Stimulated activated CD4-positive, alpha-beta T cell treated with anti-CD3 and anti-CD28 coated beads, Interleukin-1b, Interleukin-23, amount 100 ng/mL, for 1 hour (primary cell): ENCODE measurements at places on chromosomes 7 and 10.
A peak's percentile ranks its signal among the peaks of the same experiment; 100 is the strongest.

DNA sequence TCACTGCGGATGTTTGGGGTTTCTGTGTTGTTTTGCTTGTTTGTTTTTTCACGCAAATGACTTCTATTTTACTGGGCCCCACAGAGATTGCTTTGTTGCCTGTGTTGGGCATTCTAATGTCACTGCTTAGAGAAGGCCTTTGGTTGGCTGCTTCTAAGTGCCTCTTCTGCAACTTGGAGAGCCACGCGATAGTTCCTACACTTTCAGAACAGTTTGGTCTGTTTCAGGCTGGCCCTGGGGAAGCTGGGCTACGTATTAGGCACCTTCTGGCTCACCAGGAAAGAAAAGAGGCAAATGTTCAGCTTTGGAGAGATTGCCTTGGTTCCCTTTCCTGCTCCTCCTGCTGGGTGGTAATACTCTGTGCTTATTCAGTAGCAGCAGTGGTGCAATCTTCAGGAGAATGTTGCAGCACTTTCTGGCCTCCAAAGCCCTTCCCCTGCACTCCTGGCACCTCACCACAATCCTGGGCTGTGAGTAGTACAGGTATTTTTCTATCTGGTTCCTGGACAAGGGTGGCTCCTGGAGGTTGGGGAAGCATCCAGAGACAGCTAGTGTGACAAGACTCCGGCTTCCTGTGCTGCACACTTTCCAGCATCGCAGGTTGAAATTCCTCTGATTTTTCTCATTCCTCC is 1.2 kb downstream of the ANTXRL start:
- DNase-seq: no peak

DNA sequence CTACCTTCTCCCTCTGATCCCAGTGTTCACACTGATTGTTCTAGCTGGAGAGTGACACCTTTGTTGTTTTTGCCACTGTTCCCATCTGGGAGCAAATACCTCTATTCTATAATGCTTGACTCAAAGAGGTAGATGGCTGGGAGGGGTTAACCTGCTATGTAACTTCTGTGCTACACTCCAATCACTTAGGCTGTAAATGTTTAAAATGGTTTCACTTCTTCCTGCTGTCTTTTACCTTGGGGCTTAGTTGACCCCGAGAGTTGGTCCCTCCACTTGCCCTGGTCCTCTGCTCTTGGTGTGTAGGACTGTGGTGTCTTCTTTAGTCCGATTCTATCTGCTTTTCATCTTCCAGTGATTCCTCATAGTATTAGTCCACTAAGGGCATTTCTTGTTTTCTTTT is 22.3 kb downstream of the KLHDC10 start:
- no peak for DNase-seq

DNA sequence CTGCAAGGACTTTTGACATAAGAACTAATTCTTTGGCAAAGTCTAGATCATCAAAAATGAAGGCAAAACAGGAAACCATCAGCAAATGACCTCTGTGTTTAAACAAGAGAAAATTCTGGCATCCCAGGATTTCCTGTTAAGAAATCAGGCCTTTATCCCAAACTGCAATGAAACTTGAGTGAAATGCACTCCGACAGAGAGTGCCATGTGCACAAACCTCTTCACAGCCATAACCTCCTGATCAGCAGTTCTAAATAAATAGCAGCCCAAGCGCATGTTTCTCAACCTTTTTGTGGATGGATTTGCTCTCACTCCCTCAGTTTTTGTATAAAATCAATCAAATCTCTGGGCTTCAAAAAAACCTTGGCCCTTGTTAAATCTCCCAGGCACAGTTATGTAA is 107.7 kb upstream of the EEPD1 start:
- DNase-seq: no peak

DNA sequence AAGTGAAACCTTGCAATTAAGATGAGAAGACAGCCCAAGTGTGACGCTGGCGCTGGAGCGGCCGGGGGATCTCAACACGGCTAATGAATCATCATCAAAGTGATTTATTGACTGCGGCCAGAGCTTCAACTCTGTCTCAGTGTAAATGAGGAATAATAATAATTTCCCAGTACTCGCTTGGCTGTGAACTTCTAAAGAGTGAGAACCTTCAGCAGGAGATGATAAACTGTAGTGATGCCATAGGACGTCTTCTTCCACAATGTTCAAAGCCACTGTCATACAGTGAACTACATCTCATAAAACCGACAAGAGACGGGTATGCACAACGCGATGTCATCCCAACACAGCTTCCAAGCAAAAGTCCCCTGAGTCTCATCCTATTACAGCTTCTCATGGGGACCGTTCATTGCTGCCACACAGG is 123.6 kb upstream of the NOBOX start:
- no peak for DNase-seq

GRCh38 chr10:3224241-3224640 is 51.7 kb upstream of the PITRM1 start:
- DNase-seq: no peak

GRCh38 chr7:159112136-159113011 is 32.3 kb downstream of the VIPR2 start:
- no peak for DNase-seq

DNA sequence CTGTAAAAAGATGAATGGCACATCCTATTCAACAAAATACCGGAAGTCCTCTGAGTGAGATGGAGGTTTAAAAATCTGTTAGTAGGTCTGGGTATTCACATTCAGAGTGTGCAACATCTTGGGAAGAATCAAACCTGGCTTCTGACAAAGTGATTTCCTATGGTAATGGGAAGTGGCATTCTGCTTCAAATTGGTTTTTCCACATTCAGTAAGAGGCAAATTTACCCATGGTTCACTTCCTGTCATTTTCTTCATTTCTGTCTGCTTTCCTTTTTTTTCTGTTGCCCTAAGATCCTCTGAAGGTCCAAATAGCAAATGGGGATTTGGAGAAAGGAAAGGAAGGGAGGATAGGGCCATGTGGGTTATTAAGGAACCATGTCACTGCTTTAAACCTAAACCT is 218.3 kb downstream of the DOCK4 start:
- no peak for DNase-seq

- DNase-seq: no peak
Observed at GRCh38 chr7:84009051-84009450, 185.5 kb downstream of the SEMA3A start.

DNA sequence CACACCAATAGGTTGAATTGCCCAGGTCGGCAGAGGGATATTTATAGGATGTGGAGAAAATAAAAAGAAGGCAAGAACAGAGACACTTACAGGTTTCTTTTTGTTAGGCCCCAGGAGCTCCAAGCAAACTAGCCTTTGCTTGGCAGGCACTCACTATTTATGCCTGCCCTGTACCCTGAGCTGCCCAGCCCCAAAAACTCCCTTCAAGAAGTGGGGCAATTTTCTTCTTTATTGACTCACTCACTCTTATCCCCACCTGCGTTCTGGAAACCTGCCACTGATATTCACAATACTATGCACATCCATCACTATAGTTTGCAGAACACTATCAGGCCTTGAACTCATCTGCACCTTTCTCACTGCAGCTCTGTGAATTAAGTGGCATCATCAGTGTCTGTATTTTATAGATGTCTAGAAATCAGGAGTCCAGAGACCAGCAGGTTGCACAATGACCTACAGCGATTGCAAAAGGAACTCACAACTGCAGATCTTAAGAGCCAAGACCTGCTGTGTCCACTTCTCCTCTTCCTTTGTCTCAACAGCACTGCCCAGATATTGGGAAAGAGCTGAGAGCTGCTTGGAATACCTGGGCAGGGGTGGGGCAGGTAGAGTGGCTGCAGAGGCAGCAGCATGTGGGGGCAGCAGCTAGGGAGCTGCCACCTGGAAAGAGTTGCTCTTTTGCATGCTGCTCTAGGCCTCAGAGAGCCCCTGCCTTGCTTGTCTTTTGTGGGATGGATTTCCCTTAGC is at the start of gene SFTPD:
Gene SFTPD, minus strand, starts transcription at position 130 of the 747 bp plus-strand sequence. CDS start 2,446 bp downstream, outside the sequence.
- DNase-seq: no peak

DNA sequence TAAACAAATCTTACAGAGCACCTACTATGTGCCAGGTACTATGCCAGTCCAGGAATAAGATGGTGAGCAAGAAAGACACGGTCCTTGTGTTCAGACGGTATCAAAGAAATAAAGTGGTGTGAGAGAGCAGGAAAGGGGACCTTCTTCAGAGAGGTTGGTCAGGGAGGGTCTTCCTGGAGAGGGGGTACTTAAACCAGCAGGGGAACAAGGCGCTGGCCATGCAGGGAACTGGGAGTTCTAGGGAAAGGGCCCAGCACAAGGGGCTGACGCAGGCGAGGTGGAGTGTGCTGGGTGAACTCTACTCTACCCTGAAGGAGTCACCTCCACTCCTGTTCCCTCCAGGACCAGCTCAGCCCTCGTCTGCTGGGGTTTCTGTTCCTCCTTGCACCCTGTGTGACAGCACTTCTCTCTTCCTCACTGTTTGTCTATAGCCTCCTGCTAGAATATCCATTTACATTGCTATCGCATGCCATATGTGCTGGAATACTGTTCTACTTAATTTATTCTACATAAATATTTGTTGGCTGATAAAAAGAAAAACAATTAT is 73.5 kb downstream of the AOAH start:
- no peak for DNase-seq

- no peak for DNase-seq
Observed at GRCh38 chr10:33776419-33777070, 442.1 kb upstream of the NRP1 start.

GRCh38 chr10:6951732-6952131 is 371.7 kb upstream of the PRKCQ start:
- DNase-seq: no peak

GRCh38 chr10:93259126-93259525 is 185.4 kb downstream of the CYP26A1 start:
- DNase-seq: no peak

- DNase-seq: no peak
Observed at GRCh38 chr7:139887992-139888481, 59.0 kb downstream of the TBXAS1 start.

DNA sequence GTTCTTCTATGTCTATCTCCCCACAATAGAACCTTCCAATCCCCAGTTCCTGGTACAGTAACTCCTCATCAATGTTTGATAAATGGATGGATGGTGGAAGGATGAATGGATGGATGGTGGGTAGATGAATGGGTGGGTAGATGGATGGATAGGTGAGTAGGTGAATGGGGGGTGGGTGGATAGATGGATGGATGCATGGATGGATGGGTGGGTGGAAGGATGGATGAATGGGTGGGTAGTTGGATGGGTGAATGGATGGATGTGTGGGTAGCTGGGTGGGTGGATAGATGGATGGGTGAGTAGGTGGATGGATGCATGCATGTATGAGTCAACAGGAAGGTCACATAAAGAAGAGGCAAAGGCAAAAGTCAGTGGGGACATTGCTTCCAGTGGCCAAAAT is 116.8 kb downstream of the GRID1 start:
- no peak for DNase-seq

DNA sequence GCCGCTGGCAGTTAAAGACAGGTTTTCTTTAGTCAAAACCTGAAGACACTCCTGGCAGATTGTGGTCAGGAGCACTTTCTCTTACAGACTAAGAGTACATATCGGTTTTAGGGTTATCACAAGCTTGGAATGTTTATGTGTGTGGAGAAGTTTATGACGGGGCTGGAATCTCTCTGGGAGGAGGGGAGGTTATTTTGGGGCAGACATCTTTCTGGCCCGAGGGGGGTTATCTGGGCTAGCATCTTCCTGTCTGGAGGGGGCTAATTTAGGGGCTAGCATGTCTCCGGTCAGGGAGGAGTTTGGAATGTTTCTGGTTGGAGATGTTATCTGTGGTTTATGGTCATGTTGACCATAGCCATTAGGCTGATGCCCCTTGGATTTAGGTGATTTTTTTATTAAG is 141.2 kb upstream of the KIF5B start:
- DNase-seq: no peak

DNA sequence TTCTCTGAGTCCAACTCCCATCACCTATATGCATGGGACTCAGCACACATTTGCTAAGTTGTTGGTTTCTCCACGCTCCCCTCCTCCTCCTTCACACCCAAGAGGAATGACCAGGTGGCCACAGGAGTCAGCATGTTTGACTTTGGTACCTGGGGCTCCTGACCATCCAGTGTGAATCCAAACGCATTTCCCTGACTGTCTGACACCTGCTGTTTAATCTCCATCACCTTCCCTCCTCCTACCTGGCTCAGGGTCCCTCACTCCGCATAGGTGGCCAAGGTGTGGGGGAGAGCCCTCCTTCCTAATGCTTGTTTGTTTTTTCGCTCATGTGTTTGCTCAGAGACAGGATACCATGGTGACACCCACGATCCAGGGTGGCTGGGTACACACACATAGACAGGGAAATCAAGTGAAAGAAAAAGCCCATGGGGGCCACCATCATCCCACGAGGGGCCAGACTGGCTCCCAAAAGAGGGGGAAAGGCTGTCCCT is 194.9 kb downstream of the KCNMA1 start:
- no peak for DNase-seq

DNA sequence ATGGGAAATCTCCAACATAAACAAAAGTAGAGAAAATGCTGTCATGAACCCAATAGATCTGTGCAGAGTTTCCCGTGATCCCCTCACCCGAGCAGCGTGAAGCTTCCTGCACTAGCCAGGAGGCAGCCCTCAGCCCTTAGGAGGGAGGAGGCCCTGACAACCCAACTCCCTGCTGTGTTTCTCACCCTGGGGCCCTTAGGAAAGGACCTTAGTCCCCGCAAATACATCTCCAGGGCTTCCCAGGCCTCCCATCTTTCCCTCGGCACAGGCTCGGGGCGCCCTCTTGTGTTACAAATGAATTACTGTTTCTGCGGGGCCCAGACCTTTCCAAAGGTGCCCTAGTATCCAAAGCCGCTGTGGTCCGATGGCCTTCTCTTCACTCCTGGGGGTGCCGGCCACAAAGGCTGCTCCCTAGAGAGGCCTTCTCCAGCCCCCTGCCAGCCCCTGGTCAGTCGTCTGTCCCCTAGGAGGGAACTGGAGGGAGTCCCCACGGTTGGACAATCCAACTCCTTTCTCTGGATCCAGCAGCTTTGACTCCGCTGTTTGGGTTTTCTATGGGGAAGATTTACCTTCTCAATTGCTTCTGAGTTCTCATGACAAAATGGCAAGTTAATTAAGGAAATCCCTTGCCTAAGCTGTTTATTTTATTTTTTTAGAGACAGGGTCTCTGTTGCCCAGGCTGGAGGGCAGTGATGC is 49.9 kb upstream of the SH2B2 start:
- no peak for DNase-seq

- DNase-seq: no peak
Observed at GRCh38 chr7:22576612-22577469, 76.9 kb upstream of the STEAP1B start.

GRCh38 chr10:46198516-46198915 is 88.3 kb upstream of the ANTXRL start:
- DNase-seq: no peak

DNA sequence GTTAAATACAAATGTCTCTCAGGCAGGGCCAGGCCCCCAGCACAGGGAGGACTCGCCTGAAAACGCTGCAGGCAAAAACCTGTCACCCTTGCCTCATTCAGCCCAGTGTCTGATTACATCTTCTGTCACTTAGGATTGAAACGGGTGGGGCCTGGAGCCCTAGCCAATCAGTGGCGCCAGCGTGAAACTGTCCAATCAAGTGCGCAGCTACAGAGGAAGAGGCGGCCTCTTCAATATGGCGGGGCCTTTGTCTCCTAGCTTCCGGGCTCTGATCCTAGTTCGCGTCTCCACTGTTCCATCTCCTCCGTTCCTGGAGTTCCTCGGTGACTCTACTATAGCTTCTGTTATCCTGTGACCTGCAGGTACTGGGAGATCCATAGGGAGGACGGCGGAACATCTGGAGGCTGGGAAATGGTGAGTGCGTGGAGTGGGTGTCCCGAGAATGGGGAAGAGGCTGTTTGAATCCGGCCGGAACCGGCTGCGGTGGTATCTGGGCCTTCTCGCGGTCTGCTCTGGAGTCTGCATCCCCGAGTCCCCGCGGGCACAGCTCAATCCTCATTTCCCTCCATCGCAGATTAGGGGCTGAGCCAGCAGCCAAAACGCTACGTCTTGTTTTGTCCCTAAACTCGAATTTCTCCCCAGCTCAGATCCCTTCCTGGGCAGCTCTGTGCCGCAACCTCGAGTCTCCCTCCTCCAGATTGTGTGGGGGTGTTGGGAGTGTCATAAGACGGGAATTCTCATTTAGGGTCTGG is at the start of gene ZNF736:
Gene ZNF736, plus strand, starts transcription at position 222 of the 752 bp plus-strand sequence. Its CDS starts 190 bp downstream, at position 412.
- peak; percentile 55 for DNase-seq
